ENCODE measurements at places on chromosomes 1 and 21.

GRCh38 chr1:193311226-193311948 lies 125.0 kb upstream of the B3GALT2 start:
- DNase-seq = no peak

- no peak for DNase-seq
Observed at GRCh38 chr1:232627645-232628334, 2.1 kb downstream of the SIPA1L2 start.

GRCh38 chr1:115557715-115558114 lies 84.1 kb upstream of the VANGL1 start:
- no peak for DNase-seq

DNA sequence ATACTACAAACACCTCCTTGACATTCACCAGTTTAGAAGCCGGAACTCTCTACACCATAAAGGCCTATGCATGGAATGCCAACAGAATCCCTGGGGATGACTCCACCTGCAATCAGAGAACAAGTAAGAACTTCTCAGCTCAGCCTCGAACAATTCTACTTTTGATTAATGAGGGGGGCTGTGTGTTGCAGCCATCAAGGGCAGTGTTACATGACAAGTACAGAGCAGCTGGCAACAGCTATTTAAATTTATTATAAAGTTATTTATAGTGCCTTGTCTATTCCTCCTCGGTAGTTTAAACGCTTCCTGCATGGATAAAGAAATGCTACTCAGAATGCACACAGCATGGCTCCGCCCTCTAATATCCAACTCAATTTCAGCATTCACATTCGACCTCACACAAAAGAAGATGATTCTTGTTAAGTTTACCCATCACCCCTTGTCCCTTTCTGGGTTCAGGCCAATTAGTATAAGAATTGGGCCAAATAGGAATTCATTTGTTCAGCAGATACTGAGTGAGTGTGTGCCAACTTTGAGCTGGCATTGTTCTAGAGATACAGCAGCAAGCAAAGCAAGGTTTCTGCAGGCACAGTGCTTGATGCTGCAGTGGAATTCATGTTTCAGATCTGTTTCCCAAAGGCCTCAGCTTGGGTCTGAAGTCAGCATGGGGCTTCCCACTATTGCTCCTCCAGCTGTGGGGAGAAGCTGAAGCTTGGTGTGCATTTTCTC lies 6.4 kb downstream of the FNDC7 start:
- DNase-seq = no peak

DNA sequence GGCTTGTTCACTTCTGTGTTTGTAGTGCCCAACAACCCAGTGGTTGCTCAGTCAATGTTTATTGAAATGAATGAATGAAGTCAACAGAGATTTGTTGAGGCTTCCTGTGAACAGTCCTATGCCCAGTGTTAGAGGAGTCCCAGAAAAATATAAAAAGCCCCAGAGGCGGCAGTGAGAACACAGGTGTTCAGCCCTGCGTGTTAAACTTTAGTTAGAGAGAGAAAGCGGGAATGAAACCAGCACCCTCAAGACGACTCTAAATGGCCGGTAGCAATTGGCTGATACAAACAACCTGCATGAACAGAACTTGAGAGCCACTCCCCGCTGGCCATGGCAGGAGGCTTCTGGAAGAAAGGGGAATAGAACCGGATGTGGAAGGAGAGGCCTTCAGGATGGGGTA lies 22.6 kb downstream of the TMEM51 start:
- DNase-seq = no peak

GRCh38 chr1:94050254-94050653 lies 70.7 kb downstream of the ABCA4 start:
- DNase-seq = no peak

GRCh38 chr1:208500375-208500774 lies 256.2 kb upstream of the PLXNA2 start:
- DNase-seq = no peak

- no peak for DNase-seq
Observed at GRCh38 chr21:24890021-24890420, 717.3 kb downstream of the MRPL39 start.

DNA sequence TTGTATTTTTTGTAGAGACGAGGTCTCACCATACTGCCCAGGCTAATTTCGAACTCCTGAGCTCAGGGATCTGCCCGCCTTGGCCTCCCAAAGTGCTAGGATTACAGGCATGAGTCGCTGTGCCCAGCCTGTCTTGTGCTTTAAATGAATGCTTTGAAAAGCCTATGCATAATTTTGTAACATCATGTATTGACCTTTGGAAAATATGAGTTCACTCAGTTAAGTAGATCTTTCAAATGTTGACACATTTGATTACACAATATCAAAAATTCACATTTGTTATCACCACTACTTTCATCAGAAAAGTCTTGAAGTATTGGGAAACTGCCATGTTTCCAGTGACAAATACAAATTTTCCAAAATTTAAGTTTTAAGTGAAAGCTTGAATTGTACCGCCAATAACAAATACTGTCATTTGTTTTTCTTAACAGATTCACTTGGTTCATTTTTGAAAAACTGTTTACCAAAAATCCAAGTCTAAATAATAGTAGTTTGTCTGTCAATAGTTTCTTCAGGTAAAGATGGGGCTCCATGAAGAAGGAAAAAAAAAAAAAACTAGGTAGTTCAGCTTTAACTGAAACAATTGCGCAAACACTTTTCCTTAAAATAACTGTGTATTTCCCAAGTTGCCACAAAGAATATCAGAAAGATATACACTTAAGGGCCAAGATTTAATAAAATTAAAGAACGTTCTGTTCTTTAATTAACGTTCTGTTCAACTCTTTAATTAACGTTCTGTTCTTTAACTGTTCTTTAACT lies 233.2 kb upstream of the NR5A2 start:
- DNase-seq = no peak

- no peak for DNase-seq
Observed at GRCh38 chr1:246417813-246418564, 89.1 kb downstream of the SMYD3 start.

DNA sequence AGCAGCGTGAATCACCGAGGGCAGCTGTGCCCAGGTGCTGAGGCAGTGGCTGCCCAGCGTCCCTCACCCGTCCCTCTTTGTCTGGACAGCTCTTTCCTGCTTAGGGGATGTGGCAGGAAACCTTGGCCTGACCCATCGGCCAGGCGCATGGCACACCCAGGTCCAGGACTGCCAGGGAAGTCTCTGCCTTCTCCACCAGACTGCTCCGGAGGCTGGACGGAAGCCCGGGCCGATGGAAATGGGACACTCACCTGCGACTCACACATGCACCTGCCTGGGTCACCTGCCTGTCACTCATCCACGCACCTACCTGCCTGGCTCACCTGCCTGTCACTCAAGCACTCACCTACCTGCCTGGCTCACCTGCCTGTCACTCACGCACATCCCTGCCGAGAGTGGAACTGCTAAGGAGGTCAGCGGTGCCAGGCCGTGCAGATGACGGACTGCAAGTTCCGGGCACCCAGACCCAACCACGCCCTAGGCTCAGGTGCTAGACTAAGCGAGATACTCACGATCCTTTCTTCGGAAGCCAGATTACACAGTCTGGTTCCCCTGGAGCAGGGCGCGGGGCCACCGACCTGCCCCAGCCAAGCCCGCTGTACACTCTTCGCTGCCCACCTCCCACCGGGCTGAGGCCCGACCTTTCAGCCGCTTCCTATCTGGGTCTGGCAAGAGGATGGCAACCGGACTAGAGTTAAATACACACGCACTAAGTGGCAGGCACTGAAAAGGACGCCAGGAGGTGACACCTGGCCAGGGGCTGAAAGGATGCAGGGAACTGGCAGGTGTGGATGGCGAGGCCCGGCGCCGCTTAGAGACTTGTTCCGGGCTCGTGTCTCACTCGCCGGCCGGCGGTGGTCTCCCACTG lies 1.1 kb downstream of the UBE2J2 start:
- DNase-seq = no peak

DNA sequence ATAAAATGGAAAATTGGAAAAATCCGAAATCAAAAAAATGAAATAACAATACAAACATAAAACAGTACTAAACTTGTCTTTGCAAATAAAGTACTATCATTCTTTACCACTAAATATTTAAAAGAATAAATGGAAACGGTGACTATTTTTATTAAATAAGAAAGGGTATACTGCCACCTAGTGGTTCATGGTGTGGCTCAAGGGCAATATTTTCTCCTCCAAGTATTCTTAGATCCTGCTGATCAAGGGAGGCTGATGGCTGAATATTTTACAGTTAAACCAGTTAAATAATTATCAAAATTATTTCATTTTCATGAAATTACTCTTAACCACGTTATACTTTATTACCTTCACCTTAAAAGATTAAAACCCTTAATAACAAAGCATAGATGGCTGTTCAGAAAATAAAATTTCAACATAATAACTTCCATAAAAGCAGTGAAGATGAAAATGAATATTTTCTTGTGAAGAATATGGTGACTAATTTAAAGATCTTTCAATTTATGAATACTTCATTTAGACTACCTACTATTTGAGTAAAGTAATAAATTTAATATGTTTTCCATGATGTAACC lies 1793.9 kb downstream of the NCAM2 start:
- no peak for DNase-seq

DNA sequence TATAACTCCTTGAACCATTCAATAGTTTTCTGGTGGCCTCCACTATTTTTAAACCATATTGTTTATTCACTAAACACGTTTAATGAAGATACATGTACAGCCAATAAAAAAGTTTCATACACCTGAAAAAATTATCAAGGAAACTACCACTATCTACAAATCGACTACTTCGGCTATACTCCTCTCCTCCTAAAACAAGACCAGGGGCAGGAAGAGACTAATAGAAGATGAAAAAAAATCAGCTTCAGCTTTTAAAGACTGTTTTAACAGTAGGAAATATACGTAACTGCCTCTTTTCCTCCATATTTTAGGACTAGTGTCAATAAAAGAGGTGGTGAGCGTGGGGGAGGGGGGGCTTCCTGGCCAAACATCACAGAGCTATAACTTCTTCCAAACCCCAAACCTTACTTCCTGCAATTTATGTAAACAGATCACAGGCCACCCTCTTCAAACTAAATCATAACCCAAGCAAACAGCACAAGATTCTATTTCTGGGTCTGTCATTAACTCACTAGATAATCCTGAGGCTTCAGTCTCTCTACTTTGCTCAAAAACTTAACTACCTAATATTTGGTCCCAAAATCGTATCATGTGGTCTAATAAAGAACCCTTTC lies 15.1 kb downstream of the FOXJ3 start:
- DNase-seq = no peak

DNA sequence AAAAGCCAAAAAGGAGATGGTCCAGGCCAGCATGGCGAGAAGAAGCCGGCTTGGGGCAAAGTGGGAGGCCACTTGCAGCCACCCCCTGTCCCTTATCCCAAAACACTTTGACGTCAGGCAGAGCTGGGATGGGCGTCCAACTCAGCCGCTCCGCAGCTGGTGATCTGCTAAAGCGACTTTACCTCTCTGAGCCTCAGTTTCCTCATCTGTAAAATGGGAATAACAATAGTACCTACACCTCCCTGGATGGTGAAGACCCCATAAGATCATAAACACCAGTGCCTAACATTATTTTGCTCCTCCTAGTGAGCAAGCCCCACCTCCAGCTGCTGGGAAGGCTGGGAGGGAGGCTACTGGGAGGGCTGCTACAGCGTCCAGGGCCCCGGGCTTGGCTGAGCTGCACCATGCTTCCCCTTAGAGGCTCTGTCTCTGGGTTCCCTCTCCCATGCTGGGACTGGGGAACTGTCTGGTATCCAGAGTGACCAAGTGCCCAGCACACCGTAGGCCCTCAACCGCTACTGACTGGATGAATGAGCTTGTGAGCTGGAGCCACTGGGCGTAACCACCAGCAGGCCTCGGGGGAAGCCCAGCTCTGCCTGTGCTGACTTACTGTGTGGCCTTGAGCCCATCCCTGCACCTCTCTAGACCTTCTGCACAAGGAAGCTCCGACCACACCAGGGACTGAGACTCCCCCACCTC lies 18.3 kb downstream of the IFFO2 start:
- no peak for DNase-seq

- no peak for DNase-seq
Observed at GRCh38 chr1:145846201-145846612, 777 bp downstream of the NUDT17 start.

GRCh38 chr1:212166244-212166643 lies 119.0 kb upstream of the PPP2R5A start:
- no peak for DNase-seq

GRCh38 chr1:63936276-63936675 lies 162.5 kb downstream of the ROR1 start:
- DNase-seq = no peak

- no peak for DNase-seq
Observed at GRCh38 chr1:1315435-1315954, 7.1 kb downstream of the PUSL1 start.

DNA sequence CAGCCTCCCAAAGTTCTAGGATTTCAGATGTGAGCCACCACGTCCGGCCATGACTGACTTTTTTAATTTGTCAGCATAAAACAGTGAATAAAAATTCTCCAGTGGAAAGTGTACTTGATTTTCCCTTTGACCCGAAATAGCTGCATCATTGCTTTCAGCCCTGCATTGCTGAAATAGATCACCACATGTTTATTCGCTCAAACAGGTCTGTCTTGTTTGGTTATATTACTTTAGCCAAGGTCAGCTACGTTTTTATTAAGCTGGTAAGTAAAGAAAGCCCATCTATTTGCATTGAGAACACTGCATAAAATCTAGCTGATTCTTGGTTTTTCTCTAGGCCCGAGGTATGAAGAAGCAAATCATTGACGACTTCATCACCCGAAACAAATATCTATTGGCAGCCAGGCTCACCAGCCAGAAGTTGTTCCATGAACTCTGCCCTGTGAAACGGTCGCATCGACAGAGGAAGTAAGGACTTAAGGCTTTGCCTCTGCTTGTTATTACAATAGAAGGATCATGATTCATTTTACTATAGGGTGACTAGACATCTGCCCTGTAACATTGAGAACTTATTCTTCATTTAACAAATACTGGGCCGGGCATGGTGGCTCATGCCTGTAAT lies 25.6 kb downstream of the AGMAT start:
- no peak for DNase-seq

GRCh38 chr1:8456991-8457390 lies 139.1 kb downstream of the SLC45A1 start:
- DNase-seq = no peak

GRCh38 chr1:227939791-227940771 lies 7.7 kb downstream of the WNT9A start:
- no peak for DNase-seq

DNA sequence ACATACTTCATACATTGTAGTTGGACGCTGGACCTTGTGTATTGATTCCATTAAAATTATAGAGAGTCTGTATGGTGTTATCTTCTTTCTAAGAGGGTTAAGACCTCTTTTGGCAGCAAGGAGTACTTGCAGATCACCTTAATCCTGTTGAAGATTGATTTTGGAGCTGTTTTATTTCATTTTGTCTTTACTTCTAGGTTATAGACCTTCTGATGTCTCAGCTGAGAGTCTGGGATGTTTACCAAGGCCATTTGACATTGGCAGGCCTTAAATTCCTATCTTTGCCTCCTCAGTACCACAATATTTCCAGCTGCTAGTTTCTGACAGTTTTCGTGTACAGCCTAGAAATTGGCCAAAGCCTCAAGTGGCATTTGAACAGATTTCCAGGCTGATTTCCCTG lies 338.0 kb downstream of the LMO4 start:
- DNase-seq = no peak
